ENCODE measurements at places on chromosomes 2 and 18.

- no peak for DNase-seq
Observed at GRCh38 chr2:43223521-43224001, 2.8 kb downstream of the ZFP36L2 start.

DNA sequence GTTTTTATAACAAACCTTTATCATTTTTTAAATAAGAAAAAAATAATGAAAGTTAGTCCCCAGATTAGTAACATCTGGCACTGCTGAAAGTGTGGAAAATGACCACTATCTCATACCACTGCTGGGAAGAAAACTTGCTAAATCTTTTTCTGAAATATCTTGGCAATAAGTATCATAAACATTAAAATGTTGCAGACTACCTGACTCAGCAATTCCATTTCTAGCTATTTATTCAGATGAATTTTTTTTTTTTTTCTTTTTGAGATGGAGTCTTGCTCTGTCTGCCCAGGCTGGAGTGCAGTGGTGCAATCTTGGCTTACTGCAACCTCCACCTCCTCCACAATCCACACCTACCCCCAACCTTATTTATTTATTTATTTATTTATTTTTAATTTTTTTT lies 35.3 kb upstream of the SOS1 start:
- no peak for DNase-seq

- no peak for DNase-seq
Observed at GRCh38 chr18:14933049-14933851, 185.3 kb downstream of the ANKRD30B start.

DNA sequence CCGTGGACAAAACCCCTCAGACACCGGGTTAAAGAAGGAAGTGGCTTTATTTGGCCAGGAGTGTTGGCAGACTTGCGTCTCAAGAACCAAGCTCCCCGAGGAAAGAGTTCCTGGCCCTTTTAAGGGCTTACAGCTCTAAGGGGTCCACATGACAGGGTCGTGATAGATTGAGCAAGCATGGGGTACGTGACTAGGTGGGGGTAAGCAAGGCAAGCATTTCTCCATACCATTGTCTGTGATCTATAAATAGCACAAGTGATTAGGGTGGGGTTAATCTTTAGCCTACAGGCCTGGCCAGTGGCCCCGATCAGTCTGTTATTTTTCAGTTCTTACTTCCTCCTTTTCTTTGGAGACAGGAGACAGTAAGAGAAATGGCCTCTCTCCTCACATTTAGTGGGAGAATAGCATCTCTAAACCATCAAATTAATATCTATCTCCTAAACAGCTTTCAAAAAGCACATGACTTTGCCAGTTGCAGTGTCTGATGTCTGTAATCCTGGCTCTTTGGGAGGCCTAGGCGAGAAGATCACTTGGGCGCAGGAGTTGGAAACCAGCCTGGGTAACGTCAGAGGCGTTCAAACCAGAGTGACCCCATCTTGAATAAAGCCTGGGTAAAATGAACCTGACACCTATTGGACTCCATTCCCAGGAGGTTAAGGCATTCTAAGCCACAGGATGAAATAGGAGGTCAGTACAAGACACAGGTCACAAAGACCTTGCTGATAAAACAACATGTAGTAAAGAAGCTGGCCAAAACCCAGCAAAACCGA lies 18.3 kb upstream of the CNOT11 start:
- DNase-seq = no peak

DNA sequence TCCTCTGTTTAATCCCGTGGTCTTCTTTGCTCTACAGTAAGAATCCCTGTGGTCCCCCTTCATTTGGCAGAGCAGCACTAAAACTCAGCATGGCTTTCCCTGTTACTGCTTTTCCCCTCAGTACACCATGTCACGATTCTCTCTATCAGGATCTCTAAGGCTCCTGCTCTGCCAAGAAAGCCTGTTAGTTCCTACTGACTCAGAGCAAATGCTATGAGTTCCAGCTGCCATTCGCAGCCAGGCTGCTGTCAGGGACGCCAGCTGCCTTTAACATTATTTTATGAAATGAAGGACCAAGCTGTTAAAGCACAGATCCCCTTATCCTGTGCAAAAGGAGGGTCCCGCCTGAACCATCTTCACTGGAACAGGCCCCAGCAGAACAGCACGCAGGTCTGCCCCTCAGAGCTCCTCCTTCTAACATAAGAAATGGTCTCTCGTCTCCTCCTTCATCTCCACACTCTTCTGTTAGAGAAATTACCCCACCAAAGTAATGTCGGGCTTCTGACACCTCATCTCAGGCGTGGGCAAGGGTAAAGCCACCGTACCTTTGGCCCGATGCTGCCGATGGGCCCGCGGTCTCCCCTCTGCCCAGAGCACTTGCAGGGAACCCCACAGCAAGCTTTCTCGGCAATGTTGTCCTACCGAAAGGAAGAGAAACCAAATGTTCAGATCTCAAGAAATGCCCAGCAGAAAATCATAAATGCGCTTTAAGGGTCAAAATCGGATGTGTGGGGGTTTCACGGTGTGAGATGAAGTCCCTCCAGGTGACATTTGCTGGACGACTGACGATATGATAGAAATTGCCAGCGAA lies 52.6 kb downstream of the COL6A3 start:
- no peak for DNase-seq

GRCh38 chr2:105919191-105919811 lies 174.6 kb downstream of the NCK2 start:
- DNase-seq = no peak

- DNase-seq = no peak
Observed at GRCh38 chr2:8615576-8616281, 66.1 kb upstream of the ID2 start.

DNA sequence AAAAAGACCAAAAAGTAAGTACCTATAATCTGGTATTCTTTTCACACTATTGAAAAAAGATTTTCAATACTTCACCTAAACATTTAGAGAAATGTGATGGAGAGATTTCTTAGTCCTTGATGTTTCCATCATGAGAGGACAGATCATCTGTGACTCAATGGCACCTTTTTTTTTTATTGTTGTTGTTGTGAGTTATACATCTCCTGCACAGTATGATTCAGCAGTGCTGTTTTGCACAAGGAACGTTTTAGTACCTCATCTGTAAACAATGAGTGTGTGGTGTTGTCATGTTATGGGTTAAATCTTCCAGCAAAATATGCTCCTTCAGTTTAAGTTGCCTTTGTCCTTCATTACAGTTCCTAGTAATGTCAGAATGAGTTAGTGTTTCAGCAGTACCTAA lies 2.2 kb downstream of the KIAA1328 start:
- DNase-seq = no peak

GRCh38 chr18:13760047-13760446 lies 33.6 kb downstream of the RNMT start:
- DNase-seq = no peak
